Left colon (tissue), 2 donors: ENCODE measurements at places on chromosomes 3 and 15. TPM values are rescaled to one million over a fixed set of nuclear protein-coding genes. Genes with fewer than 3 reads are reported as not detected.

GRCh38 chr15:101327147-101327740 is 32.2 kb upstream of the SNRPA1 start:
- DNase-seq: no peak

DNA sequence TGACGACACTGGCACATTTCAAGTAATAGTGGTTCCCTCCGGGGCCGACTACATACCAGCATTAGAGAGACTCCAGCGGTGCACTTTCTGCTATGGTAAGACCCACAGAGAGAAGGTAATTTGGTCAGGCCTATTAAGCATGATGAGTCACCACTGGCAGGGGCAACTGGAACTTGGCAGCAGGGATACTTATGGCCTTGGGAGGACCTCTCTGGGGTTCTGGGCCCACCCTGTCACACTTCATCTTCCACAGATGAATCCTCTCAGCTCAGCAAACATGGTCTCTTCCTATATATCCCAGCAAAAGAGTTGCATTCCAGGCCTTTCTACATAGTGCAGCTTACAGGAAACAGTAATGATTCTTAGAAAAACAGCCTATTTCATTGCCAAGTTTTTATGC is 88.0 kb downstream of the PIK3R4 start:
- DNase-seq: no peak

- DNase-seq: peak; percentile 56
These were observed 1.2 kb downstream of the PHLDB2 start for GRCh38 chr3:111859974-111860859.

DNA sequence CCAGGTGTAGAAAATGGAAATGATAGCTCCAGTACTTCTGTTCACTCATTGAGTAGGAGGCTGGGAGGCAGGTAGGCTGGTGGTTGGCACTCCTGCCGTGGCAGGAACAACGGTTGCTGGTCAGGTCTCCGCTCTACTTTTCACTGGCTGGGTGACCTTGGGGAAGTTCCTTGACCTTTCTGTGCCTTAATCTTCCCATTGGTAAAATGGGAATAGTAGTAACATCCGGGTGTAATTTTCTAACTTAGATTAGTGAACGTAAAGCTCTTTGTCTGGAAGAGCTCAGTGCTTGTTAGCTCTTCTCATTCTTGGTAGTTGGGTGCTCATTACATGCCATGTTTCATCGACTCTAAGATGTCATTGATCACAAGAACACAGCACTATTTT is 45.8 kb upstream of the FLNB start:
- DNase-seq: no peak

DNA sequence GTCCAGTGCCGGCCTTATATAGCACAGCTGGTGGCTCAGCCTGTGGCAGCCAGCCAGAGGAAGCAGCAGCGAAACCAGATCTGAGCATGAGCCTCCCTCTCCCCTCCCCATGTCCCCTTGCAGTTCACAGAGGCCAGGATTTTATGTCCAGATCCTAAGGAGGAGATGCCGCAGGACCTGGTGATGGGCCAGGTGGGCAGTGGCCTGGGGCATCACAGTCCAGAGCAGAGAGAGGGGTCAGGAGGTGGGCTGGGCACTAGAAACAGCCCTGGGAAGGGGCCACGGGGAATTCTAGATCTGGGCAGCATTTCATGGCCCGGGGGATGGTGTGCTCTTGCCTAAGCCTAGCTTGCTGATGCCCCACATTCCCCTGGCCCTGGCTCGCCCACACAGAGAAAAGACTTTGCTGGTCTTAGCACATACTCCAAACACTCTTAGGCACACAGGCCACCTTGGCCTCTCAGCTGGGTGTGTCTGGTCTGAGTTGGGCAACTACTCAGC is 259 bp upstream of the CILP start:
- peak; percentile 29 for DNase-seq

DNA sequence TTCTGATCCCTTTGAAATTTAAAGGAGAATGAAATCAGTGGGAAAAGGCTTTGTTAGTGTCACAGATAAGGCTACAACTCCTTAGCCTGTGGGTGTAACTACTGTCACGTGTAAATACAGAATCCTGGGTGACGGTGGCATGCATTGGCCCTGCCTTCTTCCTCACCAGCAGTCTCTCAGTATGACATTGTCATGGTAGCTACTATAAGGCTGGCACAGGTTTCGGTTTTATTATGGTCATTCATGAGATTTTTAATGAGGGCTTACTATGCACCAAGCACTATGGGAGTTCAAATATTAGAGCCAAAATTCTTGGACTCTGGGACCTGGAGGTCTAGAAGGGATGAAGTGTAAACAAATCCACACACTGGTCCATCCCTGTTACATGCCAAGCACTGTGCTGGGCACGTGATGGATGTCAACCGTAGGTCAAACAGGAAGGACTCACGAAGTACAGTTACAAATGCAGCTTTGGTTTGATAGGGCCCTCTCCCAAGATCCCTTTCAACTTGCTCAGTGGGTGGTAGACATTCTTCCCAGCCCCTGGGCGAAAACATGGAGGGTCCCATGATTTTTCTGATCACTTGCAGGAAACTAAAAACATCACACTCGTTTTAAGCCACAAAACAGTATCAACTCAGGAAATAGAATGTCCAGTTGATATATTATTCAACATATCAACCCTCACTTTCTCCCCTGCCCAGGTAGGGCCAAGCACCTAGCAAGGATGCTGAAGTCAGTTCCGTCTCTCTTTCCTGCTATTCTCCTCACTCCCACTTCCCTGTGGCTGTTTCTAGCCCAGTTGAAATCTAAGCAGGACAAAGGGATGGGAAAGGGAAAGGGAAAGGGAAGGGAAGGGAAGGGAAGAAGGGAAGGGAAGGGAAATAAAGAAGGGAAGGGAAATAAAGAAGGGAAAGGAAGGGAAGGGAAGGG is 25.3 kb downstream of the BFSP2 start:
- no peak for DNase-seq

GRCh38 chr3:80307844-80308243 is 540.0 kb upstream of the ROBO1 start:
- no peak for DNase-seq

- DNase-seq: no peak
These were observed 201.2 kb downstream of the FEZF2 start for GRCh38 chr3:62172199-62172598.

- no peak for DNase-seq
These were observed 139.0 kb upstream of the NECTIN3 start for GRCh38 chr3:110932567-110932966.

Gene LRRIQ4
- not detected for total RNA-seq

DNA sequence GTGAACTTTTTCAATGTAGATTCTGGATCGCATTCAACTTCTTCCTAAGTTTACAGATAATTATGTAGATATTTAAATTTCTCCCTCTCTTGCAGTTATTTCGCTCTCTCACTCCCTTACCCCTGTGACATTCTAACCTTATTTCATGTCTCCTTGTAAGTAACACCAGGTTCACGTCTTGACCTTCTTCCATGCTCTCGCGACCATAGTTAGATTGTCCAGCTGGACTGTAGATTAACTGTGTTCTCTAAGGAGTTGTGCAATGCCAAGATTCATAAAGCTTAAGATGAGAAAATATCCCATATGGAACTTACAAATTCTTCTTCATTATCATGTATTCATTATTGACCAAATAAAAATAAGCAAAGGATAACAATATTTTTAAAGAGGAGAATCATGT is 430.5 kb downstream of the GABRG3 start:
- DNase-seq: no peak

GRCh38 chr3:95613993-95614392 is 1200.4 kb upstream of the EPHA6 start:
- DNase-seq: no peak

DNA sequence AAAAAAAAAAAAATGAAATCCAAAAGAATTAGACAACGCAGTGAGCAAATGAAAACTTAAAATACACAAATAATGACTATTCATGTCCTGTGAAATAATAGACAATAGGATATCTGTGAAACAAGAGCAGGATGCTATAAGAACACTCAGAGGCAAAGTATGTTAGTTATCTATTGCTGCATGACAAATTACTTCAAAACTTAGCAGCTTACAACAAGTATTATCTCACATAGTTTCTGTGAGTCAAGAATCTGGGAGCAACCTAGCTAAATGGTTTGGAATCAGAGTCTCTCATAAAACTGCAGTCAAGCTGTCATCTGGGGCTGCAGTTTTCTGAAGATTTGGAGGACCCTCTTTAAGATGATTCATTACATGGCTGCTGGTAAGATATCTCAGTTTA is 36.5 kb upstream of the ZMAT3 start:
- DNase-seq: no peak

- no peak for DNase-seq
These were observed 15.3 kb upstream of the FMN1 start for GRCh38 chr15:33209575-33210481.

GRCh38 chr3:194447657-194448056 is 39.1 kb downstream of the ATP13A3 start:
- no peak for DNase-seq
